ENCODE measurements at places on chromosomes 1 and 21.

GRCh38 chr1:16124377-16125087, 31.3 kb downstream of the EPHA2 start:
- DNase-seq: no peak

DNA sequence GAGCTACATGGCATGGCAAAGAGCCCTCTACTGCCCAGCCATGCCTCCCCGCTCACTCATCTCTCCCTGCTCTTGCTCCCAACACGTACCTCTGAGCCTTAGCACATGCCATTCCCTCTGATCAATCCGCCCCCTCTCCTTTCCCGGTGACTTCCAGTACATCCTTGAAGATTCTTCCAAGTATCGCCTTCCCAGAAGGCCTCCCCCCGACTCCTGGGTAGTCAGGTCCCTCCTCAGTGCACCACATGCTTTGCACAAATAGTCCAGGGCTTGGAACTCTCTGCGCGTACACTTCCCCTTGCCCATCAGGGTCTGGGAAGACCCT, 77.0 kb upstream of the IFFO2 start:
- no peak for DNase-seq

DNA sequence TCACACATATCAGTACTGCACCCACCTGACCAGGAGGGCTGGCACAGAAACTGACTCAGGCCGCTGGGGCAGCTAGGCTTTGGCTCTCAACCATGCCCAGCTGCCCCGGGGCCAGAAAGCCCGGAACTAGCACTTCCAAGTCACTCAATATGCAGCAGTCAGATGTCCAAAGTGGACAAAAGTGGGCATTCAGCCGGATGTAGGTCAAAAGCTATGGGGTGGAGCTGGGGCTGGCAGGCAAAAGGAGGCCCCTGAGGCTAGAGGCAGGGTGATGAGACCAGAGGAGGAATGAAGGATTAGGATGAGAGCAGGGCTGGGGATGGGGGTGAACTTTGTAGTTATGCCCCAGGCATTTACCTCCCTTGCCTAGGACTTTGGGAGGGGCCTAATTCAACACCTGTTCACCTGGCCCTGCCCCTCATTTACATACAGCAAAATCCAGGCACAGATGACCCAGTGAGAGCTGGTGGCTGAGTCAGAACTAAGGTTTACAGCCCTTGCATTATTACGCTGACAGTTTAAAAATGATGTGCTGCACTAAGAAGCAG, 30.7 kb upstream of the EDN2 start:
- no peak for DNase-seq

- no peak for DNase-seq
Measured at GRCh38 chr1:27399251-27400025, 7.0 kb downstream of the GPR3 start.

- peak; percentile 92 for DNase-seq
Measured at GRCh38 chr1:28417441-28417922, 47.9 kb downstream of the PHACTR4 start.

- DNase-seq: peak; percentile 65
Measured at GRCh38 chr1:229094476-229095311, 176.2 kb upstream of the RAB4A start.

DNA sequence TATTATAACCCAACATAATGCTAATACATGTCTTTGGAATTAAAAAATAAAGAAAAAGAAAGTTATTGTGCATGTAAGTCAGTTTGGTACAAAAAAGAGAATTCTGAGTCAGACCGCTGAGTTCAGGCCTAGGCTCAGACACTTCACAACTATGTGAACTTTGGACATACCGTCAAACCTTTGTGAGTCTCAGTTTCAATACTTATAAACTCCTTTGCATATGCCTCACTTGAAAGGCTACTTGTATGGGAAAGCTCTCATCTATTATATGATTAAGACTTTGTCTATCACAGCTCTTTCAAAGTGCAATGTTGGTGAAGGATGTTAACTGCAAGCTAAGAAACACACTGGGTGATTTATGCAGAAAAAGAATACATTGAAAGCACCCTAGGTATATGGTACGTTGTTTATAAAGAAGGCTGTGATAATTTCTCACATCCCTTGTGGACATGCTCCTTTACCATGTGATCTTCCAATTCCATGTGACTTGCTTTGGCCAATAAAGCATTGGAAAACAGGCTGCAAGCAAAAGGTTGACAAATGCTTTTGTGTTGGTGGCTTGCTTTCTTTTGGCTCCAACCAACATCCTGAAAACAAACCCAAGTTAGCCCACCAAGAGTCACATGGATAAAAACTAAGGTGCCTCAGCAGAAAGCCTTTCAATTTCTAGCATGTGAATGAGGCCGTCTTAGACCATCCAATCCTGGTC, 49.6 kb downstream of the INTS7 start:
- DNase-seq: no peak

DNA sequence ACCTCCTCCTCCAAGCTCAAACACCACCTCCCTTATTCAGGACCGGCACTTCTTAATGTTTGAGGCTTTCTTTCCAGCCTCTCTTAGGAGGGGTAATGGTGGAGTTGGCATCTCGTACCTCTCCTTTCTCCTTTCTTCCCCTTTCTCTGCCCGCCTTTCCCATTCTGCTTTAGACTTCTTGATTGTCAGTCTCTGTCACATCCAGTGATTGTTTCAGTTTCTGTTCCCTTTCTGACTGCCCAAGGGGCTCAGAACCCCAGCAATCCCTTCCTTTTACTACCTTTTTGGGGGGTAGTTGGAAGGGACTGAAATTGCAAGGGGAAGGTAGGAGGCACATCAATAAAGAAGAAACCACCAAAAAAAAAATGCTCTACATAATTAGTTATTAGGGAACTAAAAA, 5.6 kb downstream of the ELK4 start:
- no peak for DNase-seq

DNA sequence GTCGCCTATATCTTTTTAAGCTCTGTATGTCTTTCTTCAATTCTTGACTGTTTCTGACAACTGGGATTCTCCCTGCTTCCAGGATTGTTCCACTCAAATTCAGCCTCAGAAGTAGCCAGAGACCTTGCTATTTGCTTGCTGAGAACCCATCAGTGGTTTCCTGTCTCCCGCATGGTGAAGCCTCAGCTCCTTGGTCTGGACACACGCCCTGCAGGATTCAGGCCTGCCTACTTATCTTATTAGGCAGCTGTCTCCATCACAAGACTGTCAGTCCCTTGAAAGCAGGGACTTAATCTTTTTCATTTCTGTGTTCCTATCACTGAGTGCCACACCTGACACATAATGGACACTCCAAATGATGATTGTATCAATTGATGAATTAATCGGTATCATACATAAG, 175.3 kb downstream of the PLPP3 start:
- DNase-seq: no peak

GRCh38 chr1:231604276-231604621, 22.3 kb upstream of the DISC1 start:
- no peak for DNase-seq

DNA sequence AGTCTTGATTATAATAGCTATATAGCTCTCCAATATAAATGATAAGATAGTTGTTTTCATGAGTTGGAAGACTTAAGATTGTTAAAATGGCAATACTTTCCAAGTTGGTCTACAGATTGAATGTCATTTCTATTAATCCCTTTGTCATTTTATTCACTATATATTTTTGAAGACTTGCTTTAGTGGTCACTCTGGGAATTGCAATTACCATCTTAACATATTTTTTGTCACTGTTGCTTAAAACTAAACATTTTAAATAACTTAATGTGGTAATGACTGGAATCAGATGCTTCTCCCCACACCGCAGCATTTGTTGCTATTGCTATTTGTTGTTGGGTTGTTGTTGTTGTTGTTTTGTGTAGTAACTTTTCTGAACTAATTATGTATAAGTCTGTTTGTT, 1592.9 kb downstream of the MRPL39 start:
- no peak for DNase-seq

DNA sequence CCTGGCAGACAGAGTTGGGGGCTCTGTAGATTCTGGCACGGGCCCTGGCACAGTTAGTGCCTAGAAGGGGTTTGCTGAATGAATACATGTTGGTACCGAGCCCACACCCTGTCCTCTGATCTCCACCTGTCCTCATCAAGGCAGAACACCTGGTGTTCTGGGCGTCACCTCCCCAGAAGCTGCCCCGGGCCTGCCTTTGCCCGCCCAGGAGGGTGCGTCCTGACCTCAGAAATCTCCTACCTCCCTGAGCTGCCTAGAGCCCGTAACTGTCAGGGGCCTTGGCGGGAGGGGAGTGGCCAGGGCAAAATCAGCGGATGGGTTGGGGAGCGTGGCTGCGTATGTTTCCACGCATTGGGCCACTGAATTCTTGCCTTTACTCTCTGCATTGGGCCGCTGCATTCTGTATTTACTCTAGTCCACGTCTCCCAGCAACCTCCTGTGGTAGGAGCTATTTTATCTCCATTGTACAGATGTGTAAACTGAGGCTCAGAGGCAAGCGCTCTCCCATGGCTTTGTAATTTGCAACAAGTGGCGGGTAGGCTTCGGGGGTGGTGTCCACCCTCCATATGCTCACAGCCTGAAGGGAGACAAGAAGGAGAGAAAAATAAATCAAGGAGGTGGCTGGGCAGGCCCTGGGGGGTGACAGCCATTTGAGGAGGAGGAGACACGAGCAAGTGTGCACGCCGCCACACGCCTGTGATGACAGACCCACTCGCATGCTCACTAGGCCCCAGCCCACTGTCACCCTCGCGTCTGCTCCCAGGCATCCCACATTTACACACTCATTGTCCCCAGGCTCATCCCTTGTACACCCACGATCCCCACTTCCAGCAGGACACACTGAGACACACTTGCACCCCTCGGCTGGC, 95.7 kb upstream of the WNT4 start:
- DNase-seq: no peak

DNA sequence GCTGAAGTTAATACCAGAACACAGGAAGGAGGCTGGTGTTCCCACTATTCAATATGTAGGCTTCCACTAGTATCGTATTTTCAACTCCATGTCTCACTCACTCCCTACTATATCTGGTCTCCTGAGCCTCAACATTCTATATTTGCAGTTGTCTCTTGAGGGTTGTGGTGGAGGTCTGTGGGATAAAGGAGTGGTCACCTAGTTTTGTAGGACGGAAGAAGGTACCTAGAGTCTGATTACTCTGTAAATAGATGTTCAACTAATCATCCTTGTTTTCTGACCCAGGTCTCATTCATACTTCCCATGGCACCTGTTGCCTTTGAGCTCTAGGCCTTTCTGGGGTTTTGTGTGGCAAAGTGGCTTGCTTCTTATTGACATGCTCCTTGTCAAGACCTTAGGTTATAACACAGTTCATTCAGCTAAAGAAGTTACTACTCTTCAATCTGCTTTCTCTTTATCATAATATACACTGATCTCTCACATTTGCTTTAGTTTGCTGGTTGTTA, 18.1 kb downstream of the IFT25 start:
- DNase-seq: no peak

GRCh38 chr1:87219141-87219540, 109.5 kb upstream of the LMO4 start:
- no peak for DNase-seq

DNA sequence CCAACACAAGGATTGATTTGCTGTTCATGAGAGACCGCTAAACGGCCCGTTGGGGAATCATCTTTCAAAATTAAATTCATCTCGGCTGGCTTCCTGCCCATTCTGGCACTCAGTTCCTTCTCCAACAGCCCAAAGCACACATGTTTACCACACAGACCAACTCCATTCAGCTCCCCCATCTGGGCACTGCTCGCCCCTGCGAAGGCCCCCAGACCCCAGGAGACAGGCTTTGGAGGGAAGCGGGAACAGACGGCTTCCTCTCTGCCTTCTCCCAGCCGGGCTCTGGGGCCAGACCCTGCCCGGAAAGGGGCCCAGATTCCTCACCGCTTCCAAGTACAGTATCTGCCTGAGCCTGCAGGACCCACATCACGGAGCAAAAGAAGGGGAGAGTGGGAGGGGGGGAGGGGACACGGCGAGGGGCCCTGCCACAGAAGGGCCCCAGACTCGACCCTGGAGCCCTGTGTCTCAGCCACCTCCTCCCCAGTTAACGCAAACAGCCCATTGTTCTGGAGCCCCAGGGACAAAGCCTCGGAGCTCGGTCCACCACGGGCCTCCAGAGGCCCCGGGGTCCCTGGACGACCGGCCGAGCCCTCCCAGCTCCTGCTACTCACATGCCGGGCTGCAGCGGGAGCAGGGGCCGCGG, 660 bp downstream of the MEGF6 start:
- DNase-seq: peak; percentile 35

DNA sequence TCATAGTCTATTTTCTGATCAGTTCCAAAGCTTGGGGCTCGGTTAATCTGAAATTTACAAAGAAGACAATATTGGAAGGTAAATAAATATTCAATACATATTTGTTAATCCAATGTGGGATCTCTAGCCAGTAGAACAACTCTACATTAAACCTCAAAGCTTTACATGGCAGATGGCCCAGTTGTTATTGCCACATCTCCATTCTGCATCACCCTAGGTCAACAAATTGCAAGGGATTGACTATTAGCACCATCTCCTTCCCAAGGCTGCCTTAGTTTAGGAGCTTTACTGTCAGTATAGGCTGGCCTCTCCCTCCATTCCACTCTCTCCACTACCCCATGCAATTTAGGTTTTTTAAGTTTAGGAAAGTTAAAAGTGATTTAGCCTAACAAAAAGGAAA, 69.7 kb downstream of the TTLL7 start:
- peak; percentile 68 for DNase-seq

GRCh38 chr1:71920556-71920955, 361.8 kb downstream of the NEGR1 start:
- no peak for DNase-seq

DNA sequence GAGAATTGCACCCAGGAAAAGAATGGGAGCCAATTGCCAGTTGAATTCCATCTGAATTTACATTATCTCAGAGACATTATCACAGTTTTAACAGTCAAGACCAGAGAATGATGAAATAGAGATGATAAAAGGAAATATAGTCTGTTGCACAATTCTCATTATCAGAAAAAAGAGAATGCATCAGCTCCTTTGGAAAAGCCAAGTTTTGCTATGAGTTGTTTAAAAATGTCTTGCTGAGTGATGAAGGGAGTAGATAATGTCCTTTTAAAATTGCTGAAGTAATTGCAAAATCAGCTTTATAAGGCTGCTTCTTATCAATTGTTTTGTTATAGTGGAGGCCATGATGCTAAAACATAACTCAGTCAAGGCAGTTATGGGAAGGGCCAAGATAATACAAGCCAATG, 37.9 kb upstream of the EEIG2 start:
- DNase-seq: no peak

GRCh38 chr21:33211305-33211704, 18.4 kb upstream of the IFNAR2 start:
- no peak for DNase-seq

DNA sequence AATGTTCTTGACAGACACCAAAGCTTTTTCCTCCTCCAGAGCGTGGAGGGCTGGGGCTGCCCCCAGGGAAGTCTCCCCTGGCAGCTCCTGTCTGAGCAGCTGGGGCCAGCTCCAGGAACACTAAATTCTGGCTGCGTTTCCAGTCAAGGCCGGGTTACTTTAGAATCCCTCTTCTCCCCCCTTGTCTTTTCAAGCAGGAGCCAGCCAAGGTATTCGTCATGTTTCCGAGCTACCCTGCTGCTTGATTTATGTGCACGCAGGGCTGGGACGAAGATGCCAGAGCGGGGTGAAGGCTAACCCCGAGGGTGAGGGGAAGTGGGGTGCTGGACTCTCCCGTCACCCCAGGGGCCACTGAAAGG, 68.1 kb upstream of the ANGPTL1 start:
- peak; percentile 88 for DNase-seq

GRCh38 chr1:212968368-212968863, 18.1 kb downstream of the VASH2 start:
- no peak for DNase-seq

- DNase-seq: no peak
Measured at GRCh38 chr21:44989537-44989886, 49.7 kb downstream of the SLX9 start.

- peak; percentile 95 for DNase-seq
Measured at GRCh38 chr1:85278853-85279314, 2.5 kb upstream of the BCL10 start.

GRCh38 chr1:3651026-3651929, 1.0 kb upstream of the TP73 start:
- DNase-seq: peak; percentile 25

Data from GM23248 (cell line).